ENCODE measurements at places on chromosomes 6 and 20. TPM values are rescaled to one million over a fixed set of nuclear protein-coding genes. Genes with fewer than 3 reads are reported as not detected.
A peak's percentile ranks its signal among the peaks of the same experiment; 100 is the strongest.

The ZNF318 gene
- total RNA-seq = 14.9 TPM

The CLPSL1 gene
- total RNA-seq = not detected

The SF3B5 gene
- total RNA-seq = 141 TPM

The FUT9 gene
- not detected for total RNA-seq

The SNAI1 gene
- total RNA-seq = 0.72 TPM

The LINC00237 gene
- total RNA-seq = not detected

The CDK19 gene
- 11.0 TPM for total RNA-seq

The BACH2 gene
- 0.13 TPM for total RNA-seq

The MLIP gene
- total RNA-seq = 18.3 TPM

The UBR2 gene
- total RNA-seq = 26.5 TPM

DNA sequence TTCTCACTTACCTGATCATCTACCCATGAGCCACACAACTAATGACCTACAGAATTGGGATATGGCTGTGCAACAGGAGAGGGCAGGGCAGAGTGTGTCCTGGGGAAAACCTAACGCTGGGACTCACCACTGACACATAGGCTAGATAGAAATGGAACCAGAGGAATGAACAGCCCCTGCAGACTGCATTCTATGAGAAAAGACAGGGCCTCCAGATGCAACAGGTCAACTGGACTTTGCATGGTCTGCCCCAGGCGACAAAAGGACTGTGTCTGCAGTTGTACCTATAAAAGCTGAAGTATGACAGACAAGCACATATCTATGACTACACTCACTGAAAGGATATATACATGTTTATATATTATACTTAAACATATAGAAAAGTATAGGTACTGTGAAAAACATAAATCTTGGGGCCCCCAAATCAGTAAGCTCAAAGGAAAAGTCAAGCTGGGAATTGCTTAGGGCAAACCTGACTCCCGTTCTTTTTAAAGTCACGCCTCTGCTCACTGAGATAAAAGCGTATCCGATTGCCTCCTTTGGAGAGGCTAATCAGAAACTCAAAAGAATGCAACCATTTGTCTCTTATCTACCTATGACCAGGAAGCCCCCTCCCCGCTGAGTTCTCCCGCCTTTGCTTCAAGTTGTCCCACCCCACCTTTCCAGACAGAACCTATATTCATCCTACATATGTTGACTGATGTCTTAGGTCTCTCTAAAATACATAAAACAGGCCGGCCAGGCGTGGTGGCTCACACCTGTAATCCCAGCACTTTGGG lies 68.5 kb downstream of the EPB41L2 start:
- no peak for DNase-seq

DNA sequence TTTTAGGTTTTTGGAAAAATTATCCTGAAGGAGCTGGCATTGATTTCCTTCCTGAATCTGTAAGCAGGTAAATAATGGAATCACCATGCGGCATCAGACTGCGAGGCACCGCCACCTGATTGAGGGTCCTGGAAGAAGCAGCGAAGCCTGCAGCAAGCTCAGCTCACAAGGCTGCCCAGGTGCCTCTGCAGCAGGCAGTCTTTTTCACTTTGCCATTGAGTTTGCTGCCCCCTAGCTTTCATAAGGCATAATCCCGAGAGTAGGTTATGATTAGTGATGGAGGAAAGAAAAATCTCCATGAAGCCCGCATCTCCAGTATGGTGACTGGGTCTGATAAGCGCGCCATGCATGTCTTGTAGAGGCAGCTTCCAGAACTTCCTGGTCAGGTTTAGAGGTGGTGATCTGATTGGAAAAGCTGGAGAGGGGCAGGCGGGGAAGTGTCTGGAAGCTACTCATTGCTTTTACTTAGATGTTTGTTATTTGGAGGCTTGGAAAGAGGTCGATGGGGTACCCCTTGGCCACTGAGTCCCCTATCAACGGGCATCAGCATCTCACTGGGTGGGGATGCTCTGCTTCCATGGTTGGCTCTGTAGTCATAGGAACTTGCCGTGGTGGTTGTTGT lies 26.7 kb downstream of the IYD start:
- peak; percentile 49 for DNase-seq

GRCh38 chr6:17869753-17870050 lies 117.7 kb downstream of the KIF13A start:
- DNase-seq = no peak

- DNase-seq = no peak
These were observed 125.2 kb downstream of the MYO6 start for GRCh38 chr6:75874224-75874623.

GRCh38 chr20:4894981-4895381 lies 106.3 kb downstream of the SLC23A2 start:
- DNase-seq = no peak

DNA sequence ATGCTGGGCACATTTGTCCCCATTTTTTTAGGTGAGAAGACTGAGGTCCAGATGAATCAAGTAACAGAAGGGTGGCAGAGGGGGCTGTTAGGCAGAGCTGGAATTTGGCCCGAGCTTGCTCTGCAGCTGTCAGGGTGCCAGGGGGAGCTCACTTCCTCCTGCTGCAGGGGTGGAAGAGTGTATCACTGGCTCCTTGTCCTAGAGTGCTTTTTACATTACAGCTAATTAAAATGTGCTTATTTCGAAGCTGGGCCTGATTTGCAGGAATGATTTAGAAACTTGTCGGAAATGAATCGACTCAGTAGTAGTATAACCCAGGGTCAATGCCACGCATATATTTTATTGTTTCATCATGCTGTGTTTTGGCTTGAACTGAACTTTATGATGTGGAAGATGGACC lies 11.1 kb downstream of the TOX2 start:
- peak; percentile 60 for DNase-seq

- DNase-seq = peak; percentile 11
These were observed 140.4 kb downstream of the IMPG1 start for GRCh38 chr6:75932067-75932466.

DNA sequence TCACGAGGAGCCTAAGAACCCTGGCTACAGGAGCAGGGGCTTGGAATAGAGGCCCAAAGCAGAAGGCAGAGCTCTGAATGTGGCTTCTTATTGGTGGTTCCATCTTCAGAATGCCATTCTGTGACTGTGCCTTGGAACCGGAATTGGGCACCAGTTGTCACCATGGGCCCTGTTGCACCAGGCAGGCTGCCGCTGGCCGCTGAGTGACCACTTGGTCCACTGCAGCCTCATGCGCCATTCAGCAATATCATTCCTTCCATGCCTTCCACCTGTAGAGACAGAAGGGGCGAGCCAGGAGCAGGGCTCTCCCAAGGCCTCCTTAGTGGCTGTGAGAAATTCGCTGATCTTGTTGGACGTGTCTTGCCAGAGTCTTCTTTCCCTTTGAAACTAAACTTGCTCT lies 270.3 kb upstream of the CHD6 start:
- DNase-seq = no peak

DNA sequence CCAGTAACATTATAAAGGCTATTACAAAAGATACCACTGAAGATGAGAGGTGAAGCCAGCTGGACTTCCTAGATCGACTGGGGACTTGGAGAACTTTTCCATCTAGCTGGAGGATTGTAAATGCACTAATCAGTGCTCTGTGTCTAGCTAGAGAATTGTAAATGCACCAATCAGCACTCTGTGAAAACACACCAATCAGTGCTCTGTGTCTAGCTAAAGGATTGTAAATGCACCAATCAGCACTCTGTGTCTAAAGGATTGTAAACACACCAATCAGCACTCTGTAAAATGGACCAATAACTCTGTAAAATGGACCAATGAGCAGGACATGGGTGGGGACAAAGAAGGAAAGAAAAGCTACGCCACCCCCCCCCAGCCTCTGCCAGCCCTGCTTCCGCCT lies 13.6 kb upstream of the RPS10 start:
- no peak for DNase-seq

GRCh38 chr6:3336066-3336786 lies 77.5 kb downstream of the PSMG4 start:
- DNase-seq = no peak

DNA sequence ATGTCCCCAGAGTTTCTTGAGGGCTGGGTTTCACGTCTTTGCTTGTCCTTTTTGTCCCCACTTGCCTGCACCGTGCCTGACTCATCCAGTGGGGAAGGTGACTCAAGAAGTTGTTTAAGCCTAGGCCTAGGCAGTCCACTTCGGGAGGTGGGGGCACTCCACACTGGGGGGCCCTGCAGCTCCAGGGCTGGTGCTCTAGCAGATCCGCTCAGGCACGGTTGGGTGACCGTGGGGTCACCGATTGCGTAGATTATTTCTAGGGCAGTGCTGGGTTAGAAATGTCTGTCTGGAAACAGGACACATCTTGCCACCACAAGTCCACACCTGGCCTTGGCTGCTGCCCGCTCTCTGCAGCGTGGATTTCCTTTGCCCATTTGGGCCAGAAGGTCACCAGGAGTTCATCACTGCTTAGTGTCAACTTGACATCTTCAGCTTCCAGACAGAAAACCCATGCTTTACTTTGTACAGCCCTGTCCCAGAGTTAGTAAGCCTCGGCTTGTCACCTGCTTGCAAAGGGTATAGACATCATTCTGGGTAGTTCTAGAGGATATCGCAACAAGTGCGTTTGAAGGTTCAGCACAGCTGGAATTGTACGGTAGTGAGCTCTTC lies 13.6 kb upstream of the C20orf144 start:
- DNase-seq = no peak

DNA sequence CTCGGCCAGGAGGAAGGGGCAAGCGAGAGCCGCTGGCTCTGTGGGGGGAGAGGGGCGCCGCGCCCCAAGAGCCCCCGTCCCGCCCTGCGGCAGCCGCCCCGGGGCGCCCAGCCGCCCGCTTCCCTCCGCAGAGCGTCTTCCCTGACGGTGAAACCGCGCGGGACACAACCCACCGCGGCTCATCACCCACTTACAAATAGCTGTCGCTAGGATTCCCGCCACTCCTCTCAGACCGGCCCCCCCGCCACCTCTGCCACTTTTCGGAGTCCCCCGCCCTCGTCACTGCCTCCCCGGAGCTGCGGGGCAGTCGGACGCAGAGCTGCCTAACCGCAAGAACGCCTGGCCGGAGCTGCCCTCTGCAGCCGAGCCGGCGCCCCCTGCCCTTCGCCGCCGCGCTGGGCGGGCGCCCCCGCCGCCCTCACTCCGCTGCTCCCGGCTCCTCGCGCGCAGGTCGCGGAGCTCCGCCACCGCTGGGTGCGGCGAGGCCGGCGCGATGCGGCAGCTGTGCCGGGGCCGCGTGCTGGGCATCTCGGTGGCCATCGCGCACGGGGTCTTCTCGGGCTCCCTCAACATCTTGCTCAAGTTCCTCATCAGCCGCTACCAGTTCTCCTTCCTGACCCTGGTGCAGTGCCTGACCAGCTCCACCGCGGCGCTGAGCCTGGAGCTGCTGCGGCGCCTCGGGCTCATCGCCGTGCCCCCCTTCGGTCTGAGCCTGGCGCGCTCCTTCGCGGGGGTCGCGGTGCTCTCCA lies at the start of gene SLC35D3:
SLC35D3 (plus strand) TSS at position 366 of the 749 bp plus-strand sequence; CDS start at position 494, 128 bp downstream.
- peak; percentile 17 for DNase-seq

GRCh38 chr6:43621078-43621835 lies 7.8 kb downstream of the GTPBP2 start:
- peak; percentile 12 for DNase-seq

DNA sequence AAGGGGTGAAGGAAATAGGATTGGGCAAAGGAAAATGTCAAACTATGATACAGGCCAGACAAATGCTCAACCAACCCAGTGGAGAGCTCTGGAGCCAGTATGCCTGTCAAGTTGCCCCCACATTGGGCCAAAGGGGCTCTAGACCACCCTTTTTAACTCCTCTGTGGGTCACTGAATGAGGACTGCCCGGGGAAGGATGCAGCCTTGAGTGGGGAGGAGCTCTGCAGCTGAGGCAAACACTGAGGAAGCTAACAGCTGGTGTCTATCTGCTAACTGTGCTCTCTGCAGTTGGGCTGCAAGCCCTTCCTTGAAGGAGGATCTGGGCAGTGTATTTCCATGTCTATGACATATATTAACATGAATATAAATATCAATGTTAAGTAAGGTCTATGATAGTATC lies 98.4 kb upstream of the PRSS16 start:
- DNase-seq = no peak

DNA sequence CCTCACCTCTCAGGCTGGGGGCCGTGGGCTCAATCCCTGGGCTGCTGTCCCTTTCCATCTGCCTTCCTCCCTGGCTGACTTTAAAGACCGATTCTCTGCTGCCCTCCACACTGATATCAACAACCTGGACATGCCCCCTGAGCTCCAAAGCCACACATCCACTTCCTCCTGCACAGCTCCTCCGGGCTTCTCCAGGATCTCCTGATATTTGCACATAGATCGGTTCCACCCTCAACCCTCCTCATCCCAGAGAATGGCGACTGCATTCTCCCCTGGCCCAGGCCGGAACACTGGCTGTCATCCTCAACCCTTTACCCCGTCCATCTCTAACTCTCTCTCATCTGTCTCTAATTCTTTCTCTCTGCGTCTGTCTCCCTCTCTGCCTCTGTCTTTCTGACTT lies 21.0 kb upstream of the NOL4L start:
- DNase-seq = no peak

GRCh38 chr6:155075930-155076695 lies 81.0 kb downstream of the TIAM2 start:
- DNase-seq = no peak

DNA sequence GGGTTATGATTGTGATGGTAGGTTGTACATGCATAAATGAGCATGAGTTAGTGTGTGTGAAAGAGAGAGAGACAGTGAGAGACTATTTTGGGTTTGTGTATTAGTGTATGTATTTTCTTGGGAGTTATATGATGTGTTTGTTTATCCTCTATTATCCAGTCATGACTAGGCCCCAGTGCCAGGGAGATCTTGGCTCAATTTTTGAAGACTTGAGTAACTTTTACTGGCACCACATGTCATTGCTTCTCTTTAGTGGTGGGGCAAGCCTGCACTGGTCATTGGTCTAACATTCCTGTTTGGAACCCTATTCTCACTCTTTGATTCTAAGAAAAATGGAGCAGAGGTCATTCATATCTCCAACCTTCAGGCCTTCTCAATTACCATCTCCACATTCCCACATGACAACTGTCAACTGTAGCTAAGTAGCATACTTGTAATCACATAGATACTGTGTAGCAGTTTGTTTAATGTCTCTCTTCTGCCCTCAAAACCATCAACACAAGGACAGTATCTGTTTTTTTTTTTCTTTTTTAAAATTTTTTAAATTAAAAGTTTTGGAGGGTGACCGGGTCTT lies 8.8 kb downstream of the L3MBTL1 start:
- DNase-seq = no peak

DNA sequence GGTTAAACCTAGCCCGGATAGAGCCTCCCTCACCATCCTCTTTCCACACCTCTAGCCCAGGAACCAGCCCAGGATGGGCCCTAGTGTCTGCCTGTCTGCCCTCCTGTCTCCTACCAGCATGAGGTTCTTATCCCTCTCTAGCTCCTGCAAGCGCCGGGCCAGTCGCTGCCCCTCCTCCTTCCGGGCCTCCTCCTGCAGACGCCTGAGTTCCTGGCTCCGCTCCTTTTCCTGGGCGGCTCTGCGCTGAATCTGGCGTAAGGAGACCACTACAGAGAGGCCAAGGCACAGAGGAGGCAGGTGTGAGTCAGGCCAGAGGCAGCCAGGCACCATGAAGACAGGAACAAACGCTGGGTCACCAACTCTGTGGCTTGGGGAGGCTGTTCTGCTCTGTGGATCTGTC lies 4.3 kb upstream of the PSORS1C2 start:
- DNase-seq = peak; percentile 32

GRCh38 chr20:44532981-44533331 lies 11.1 kb upstream of the SERINC3 start:
- no peak for DNase-seq

Data from myocyte (in vitro differentiated cells).